ENCODE measurements at places on chromosomes 2 and 18.
A peak's percentile ranks its signal among the peaks of the same experiment; 100 is the strongest.

DNA sequence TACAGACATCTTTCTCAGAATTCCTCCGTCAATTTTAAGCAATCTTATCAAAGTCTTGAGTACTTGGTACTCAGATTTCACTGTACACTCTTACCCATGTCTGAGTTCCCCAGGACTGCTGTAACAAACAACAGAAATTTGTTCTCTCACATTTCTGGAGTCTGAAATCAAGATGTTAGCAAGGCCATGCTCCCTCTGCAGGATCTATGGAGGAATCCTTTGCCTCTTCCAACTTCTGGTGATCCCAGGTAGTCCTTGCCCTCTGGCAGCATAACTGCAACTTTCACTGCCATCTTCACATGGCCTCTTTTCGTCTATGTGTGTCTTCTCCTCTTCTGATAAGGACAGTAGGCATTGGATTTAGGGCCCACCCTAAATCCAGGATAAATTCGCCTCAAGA is 17.1 kb upstream of the CACNB4 start:
- DNase-seq, result peak; percentile 17

DNA sequence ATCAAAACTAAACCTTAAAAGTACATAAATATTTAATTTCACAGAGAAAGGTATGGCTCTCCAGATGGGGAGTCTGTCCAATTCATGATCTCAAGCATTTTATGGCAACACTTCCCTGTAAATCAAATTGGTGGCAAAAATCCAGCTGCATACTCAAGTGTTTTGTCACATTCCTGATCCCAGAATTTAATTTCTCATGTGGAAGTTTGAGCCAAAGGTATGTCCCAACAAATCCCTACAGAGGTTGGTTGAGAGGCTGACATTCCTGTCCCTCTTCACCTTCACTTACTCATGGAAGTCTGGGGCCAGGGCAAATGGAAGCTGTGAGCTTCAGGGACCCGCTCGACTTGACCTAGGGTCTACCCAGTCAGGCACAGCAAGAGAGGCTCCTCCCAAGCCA is 17.7 kb downstream of the KLF7 start:
- DNase-seq, result peak; percentile 81

DNA sequence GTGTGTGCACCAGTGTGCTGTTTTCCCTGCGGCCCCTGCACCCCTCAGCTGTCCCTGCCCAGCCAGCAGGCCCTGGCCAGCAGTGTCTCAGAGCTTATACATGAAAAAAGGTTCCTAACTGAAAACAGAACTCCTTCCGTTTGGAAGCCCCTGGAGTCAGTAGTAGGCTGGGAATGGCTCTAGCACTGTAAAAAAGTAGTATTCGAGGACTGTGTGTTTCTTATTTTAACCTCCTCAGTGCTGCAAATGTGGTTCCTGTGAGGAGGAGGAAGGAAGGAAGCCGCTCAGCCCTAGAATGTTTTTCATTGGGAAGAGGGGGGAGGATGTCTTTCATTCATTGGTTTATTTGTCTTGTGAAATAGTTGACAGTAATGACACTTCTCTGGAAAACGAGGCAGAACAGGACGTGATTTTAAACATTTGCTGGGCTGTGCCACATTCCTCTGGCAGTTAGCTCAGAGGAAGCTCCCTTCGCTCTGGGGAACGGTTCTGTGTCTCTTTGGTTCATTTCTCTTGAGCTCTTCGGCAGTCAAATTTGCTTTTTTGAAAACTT is 103.5 kb downstream of the SPTBN1 start:
- DNase-seq, result peak; percentile 55

- DNase-seq, result no peak
These were observed 1650.3 kb upstream of the CELF4 start for GRCh38 chr18:39215920-39216319.

DNA sequence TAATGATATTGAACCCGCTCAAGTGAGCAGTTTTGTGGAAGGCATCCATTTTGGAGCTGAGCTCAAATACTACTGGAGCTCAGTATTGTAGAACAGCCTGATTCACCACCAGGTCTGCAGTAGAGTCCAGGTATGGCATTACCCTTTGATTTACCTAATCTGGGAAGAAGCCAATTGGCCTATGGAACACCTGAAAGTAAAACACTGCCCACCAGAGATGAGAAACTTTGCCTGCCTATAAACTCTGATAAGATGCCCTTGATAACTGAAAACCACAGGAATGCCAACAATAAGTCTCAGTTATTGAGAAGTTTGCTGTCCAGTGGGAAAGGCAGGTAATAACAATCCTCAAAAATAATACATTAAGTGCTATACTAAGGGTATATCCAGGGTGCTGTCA is 25.5 kb upstream of the TDRD15 start:
- DNase-seq, result no peak

- no peak for DNase-seq
These were observed 16.0 kb upstream of the TTR start for GRCh38 chr18:31575515-31576257.

DNA sequence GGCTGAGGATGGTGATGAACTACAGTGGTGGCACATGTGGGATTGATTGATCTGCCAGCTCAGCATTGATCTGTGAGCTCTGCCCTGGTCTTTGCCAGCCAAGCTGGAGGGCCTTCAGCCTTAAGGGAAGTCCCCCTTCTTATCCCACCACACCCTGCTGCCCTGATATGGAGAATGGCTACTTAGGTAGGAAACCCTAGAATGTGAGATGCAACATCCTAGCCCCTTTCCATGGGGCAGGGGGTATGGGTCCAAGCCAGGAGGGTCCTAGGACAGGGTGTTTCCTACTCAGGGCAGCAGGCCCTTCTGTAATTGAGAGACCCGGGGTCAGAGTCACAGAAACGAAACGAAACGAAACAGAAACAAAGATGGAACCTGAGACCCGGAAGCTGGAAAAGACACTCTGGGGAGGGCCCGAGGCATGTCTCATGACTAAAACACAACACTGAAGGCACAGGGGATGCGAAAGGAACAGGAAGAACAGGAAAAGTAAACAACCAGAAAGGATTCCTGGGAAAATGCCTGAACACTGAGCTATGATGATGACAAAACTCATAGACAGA is 16.9 kb upstream of the SULT1C2 start:
- DNase-seq, result peak; percentile 91

- DNase-seq, result no peak
These were observed 679.6 kb downstream of the MBD2 start for GRCh38 chr18:53544917-53545316.

GRCh38 chr2:72142570-72143440 is 4.9 kb downstream of the CYP26B1 start:
- DNase-seq, result no peak

GRCh38 chr18:57062844-57063243 is 84.0 kb upstream of the BOD1L2 start:
- DNase-seq, result no peak

All from M059J (cell line).